ENCODE measurements at places on chromosomes 2 and 18. TPM values are rescaled to one million over a fixed set of nuclear protein-coding genes. Genes with fewer than 3 reads are reported as not detected.

GRCh38 chr2:221100467-221101089, 471.5 kb downstream of the EPHA4 start:
- DNase-seq = no peak

- DNase-seq = no peak
Measured at GRCh38 chr2:216465579-216466195, 33.0 kb upstream of the RPL37A start.

- DNase-seq = no peak
Measured at GRCh38 chr18:49632588-49632987, 70.7 kb downstream of the LIPG start.

RAMP1 gene
- total RNA-seq = 32.4 TPM

IFIH1 gene
- 4.7 TPM for total RNA-seq

SP140L gene
- total RNA-seq = 13.0 TPM

TLX2 gene
- total RNA-seq = 1.7 TPM

ANO7 gene
- 0.72 TPM for total RNA-seq

- DNase-seq = no peak
Measured at GRCh38 chr2:143948710-143949109, 571.2 kb downstream of the ZEB2 start.

EFEMP1 gene
- total RNA-seq = 12.3 TPM

DNA sequence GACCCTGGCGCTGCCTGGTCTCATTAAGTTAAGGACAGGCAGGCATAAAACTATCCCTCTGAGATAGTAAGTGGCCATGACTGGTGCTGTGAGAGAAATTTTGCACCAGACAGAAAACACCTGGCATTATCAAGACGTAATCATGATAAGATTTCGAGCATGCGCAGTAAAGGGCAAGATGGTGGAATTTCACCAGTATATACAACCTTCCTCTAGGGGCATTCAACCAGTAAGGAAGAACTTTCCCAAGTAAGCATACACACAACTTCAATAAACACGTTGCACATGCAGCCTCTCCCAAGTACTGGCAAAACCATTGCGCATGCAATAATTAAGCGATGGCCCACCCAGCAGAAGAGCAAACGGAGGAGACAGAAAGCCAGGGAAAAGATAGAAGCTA, 1376.4 kb upstream of the CRIM1 start:
- DNase-seq = no peak

- no peak for DNase-seq
Measured at GRCh38 chr18:36485772-36486171, 188.3 kb downstream of the FHOD3 start.

- DNase-seq = peak; percentile 89
Measured at GRCh38 chr2:217890445-217890844, 112.3 kb downstream of the TNS1 start.

DNA sequence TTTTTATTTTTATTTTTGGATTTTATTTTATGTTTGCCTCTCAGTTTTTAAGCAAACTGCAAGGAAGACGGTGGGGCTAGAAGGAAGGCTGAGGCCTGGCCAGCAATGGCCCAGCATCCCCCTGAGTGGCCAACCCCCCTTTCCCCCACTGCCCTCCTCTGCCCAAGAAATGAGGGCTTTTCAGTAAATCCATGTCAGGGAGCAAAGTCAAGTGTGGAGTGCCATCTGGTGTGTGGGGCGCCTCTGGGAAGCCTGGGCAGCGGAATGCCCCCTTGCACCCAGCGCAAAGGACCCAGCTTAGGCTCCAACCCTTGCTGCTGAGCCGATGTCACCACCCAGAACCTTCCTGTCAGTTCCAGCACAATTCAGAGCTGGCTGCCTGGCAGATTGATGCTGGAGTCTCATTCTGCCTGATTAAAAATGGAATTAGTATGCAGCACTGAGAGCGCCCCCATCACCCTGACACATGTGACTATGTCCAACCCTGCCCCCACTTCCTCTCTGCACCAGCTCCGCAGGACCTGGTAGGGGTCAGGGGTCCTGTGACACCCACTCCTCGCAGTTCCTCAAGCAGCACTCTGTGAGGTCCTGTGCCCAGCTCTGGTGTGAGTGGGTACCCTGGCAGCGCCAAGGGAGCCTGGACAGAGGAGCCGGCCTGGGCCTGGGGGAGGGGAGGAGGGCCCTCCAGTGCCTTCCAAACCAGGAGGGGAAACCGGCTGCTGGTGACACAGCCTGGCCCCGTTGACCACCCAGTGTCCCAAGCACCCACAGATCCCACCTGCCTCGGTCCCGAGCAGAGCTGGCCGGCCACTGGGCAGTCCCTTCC, 9.2 kb upstream of the ALPP start:
- DNase-seq = no peak

- peak; percentile 41 for DNase-seq
Measured at GRCh38 chr2:10835052-10835970, 22.7 kb upstream of the PDIA6 start.

- no peak for DNase-seq
Measured at GRCh38 chr18:53935803-53936202, 288.7 kb downstream of the MBD2 start.

DNA sequence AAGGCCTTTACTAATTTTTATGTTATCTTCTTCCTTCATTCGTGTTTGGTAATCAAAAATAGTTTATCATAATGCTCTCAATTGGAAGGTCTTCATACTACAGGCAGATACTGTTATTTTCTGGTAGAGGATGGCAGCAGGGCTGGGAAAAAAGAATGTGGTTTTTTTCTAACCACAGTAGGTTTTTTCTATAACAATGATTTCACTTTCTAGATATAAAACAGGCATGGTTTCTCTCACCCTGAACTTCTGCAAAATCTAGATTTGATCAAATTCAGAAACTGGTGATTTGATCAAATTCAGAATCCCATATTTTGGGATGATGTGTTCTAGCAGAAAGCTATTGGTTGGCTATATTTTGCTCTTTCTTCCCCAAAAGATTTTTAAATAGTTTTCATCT, 27.6 kb downstream of the BCL11A start:
- no peak for DNase-seq

- DNase-seq = peak; percentile 4
Measured at GRCh38 chr2:77270433-77270832, 251.7 kb downstream of the LRRTM4 start.

SERPINB7 gene
- total RNA-seq = 8.9 TPM

GRCh38 chr2:85766229-85766628, 12.4 kb downstream of the ATOH8 start:
- no peak for DNase-seq

DNA sequence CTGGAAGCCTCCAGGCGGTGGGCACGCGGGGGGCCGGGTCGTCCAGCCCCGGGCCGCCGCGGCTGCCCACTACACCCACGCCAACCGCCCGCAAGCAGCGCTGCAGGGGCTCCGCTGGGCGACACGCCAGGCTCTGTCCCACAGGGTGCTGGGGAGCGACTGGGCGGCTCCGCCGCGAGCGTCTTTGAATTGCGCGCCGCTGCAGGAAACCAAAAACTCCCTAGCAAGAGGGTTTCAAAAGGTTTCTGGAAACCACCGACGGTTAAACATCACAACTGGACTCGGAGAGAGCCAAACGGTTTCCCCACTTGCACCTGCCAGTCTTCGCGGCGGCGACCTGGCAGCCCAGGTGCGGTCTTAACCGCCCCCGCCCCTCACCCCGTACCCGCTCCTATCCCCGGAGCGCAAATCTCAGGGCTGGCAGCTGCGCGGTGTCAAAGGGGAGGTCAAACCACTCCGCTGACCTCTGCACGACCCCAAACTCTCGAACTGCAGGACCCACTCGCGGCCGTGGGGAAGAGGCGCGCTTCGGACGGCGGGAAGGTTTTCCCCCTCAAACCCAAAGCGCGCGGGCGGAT, 1.0 kb downstream of the CXCR4 start:
- no peak for DNase-seq

CDCA7 gene
- 7.5 TPM for total RNA-seq

GRCh38 chr2:227035711-227036367, 128.2 kb downstream of the COL4A4 start:
- no peak for DNase-seq

GRCh38 chr2:19580830-19581229, 222.4 kb upstream of the OSR1 start:
- peak; percentile 42 for DNase-seq

ZSWIM2 gene
- not detected for total RNA-seq

HAAO gene
- not detected for total RNA-seq

DNA sequence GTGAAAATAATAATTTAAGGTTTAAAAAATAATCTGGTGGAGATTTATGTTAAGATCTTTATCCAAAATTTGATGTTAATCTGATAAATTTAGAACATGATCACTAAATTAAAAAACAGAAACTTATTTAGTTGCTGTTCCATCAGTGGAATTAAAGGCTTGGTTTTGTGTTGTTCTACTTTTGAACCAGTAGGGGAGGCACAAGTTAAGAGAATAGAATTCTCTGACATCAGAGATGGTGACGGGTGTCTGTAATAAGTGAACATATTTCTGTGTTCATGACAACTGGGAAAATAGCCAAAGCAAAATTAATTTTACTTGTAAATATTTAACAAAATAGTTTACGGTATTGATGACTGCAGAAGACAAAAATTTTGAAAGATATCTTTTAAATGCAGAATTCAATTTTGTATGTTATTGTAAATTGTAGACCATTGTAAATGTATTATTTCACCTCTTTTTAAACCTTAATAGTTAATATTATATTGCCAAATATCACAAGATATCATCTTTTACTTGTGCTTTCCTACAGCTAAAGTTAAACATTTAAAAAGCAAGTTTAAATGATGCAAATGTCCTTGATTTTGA, 106.0 kb downstream of the UBR3 start:
- DNase-seq = peak; percentile 11

CABLES1 gene
- 7.1 TPM for total RNA-seq

PAX3 gene
- total RNA-seq = not detected

DNA sequence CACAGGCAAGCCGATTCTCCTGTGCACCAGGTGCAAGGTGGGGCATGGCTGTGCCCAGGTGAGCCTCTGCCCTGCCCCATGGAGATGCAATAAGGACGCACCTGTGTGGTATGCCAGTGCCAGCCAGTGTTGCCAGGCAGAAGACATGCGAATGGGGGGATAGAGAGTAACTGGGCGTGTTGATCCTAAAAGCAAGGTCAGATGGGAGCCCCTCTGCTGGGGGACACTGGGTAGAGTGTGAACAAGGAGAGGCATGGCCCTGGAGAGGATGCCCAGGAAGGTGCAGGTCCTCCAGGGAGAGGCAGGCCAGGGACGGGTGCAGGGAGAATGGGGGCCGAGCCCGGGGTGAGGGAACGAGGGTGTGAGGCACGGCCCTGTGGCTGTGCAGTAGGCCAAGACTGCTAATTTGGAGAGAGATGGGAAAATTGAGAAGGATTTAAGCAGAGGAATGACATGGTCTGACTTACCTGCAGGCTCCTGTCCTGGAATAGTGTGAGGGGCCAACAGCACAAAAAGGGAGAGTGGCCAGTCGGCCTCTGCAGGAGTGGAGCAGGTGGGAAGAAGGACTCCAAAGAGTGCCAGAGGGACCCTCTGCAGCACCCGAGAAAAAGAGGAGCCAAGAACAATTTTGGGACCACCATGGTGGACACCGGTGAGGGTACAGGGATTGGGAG, 690.4 kb upstream of the HS6ST1 start:
- no peak for DNase-seq

DNA sequence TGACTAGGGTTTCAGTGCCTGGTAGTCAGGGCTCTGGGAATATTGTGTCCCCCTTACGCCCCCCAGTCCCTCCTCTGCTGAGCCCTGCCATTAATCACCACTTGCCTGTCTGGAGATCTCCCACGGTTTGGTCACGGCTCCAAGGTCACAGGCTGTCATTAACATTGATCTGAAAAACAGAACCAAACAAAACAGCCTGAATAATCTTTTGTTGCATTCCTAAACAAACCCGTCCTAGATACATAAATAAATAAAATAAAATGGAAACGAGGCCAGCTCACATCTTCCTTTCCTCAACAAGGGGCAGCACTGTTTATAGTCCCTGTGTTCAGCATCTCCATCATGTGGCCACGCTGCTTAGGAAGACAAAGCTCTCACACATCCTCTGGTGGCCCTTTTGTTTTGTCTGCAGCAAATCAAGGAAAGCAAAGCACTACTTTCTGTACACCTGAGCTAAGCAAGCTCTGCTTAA, 282.8 kb downstream of the AGPS start:
- DNase-seq = no peak

DNA sequence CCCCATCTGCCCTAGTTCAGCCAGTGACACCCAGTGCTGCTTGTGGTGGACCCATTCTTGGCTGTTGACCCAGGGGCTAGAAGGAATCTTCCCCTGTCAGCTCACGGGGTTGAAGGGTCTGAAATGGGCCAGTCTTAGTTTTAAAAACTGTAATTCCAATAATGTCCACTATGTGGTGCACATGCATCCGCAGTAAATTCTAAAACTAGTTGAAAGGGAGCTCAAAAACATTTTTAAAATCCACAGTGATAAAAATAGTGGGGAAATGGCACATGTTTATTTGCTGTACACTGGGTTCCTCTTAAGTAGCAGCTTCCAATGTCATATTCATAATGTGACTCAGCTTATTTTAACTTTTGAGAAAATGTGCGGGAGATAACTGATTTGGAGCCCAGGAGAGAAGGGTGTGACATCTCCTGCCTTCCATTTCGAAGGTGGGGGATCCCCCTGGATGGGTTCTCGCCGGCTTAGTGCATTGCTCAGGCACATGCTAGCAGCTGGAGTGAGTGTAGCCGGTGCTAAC, 32.8 kb downstream of the GRHL1 start:
- DNase-seq = peak; percentile 60

- DNase-seq = peak; percentile 60
Measured at GRCh38 chr2:232292395-232293154, 86.0 kb upstream of the ALPP start.

STAMBP gene
- 8.0 TPM for total RNA-seq

OSBPL6 gene
- 3.1 TPM for total RNA-seq

DNA sequence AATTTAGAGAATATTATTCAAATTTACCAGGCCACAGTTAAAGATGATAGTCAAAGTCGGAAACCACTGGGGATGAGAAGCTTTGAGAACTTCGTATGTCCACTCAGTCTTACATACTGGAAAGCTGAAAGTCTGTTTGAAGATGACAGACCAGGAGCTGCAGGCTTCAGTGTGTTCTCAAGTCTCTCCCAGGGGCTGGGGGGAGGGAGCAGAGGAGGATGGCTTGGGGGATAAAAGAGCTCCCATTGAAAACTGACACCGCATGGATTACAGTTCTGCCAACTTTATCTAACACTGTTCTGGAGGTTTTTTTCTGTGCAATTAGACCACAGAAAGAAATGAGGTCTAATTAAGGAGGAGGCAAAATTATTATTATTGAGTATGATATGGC, 170.5 kb upstream of the ALKAL2 start:
- DNase-seq = no peak

- no peak for DNase-seq
Measured at GRCh38 chr2:41659758-41660157, 388.1 kb upstream of the PKDCC start.

DNA sequence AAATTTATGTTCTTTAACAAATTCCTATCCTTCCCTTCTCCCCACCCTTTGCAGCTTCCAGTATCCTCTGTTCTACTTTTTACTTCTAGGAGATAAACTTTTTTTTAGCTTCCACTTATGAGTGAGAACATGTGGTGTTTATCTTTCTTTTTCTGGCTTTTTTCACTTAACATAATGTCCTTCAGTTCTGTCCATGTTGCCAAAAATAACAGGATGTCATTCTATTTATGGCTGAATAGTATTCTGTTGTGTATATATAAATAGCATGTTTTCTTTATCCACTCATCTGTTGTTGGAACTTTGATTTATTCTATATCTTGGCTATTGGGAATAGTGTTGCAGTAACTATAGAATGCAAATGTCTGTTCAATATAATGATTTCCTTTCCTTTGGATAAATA, 1191.2 kb downstream of the CNTNAP5 start:
- no peak for DNase-seq

Measured in A172 (cell line).